ENCODE measurements at places on chromosomes 12 and 14.

- no peak for DNase-seq
Observed at GRCh38 chr14:55297611-55298499, 26.6 kb downstream of the FBXO34 start.

DNA sequence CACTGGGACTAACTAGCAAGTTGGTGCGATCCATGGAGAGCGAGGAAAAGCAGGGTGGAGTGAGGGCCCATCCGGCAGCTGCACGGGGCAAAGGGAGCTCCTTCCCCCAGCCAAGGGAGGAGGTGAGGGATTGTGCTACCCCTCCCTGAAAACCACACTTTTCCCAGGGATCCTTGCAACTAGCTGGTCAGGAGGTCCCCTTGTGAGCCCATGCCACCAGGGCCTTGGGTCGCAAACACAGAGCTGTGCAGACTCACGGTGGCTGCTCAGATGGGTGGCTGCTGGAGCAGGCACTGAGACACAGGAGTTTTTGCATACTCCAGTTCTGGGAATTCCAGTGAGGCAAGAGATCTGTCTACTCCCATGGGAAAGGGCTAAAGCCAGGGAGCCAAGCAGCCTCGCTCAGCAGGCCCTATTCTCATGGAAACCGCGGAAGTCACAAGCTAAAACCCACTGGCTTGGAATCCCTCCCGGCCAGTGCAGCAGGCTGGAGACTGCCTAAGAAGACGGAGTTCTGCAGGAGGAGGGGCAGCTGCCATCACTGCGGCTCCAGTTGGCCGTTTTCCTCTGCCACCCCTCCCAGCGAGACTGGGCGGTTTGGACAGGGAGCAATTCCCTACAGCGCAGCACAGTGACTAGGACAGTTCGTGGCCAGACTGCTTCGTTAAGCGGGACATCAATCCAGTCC, 10.9 kb upstream of the ZNF705A start:
- no peak for DNase-seq

DNA sequence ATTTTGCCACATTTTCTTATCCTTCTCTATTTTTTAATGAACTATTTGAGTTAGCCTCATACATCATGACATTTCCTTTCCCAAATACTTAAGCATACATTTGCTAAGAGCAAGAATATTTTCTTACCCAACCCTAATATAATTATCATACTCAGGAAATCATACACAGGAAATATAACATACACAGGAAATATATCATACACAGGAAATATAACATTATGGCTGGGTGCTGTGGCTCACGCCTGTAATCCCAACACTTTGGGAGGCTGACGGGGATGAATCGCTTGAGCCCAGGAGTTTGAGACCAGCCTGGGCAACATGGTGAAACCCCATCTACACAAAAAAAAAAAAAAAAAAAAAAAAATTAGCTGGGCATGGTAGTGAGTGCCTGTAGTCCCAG, 4.9 kb downstream of the NCKAP1L start:
- no peak for DNase-seq

- DNase-seq = no peak
Observed at GRCh38 chr12:17097674-17098073, 491.7 kb upstream of the LMO3 start.

DNA sequence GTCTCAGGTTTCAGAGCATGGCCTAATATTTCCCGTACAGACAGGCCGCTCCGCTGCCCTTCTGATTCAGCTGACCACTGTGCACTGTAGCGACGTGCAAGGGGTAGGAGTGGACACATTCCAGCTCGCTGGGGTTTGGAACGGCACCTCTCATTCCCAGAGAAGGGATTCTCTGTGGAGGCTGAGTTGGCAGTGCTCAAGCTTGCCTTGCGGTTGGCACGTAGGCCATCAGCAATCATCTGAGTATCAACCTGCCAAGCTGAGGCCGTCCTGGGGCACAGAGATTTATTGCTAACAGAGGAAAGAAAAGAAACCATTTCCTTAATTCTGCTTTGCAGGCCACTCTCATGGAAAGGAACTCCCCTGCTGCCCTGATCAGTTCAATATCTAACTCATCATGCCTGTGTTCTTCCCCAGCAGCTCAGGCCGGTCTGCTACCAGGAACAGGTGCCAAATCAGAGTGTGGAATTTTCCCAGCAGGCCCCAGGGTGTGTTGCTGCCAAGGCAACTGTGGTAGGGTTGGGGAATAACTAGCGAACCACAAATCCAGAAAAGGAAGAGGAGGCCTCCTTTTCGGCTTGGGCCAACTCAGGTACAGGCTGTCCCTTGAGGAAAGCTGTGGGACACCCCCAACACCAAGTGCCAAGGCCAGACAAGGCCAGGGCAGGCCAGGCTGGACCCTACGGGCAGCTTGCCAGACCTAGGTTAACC, 92.5 kb downstream of the SSPN start:
- DNase-seq = no peak

- DNase-seq = no peak
Observed at GRCh38 chr14:61202124-61202523, 79.0 kb downstream of the TMEM30B start.

DNA sequence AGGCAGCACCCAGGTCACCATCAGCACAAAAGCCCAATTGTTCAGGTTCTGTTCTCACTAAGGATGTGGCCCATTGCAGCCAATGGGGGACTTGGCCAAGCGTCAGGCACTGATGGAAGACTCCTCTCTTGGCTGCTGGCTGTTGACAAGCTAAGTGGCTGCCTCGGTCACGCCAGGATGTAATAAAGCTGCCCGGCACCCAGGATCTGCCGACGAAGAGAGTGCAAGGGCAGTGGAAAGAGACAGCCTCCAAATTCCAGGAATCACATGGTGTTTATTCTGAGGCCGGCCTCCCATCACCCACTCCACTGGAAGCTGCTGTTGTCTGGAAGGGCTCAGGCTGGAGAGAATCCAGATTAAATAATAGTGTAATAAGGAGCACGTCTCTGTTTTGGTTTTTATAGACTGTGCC, 451.8 kb upstream of the TBX3 start:
- no peak for DNase-seq

- no peak for DNase-seq
Observed at GRCh38 chr14:88937706-88938105, 113.3 kb downstream of the TTC8 start.

DNA sequence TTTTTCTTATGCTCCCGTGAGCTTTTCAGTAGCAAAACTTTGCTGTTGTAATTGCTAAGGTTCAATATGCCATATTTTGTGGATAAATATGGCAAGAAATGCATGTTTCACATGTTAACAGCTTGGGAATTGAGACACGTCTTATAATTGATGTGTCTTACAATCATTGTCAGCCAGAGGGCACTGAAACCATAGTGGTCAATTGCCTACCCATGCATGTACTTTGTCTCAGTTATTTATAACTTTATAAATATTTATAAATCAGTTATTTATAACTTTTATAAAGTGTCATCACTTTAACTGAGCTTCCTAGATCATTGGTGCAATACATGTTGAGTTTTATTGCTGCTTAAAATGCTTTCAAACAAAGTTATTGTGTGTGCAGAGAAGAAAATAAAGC, 82.0 kb downstream of the CATSPERB start:
- no peak for DNase-seq

GRCh38 chr14:20001863-20002262, at the start of gene OR4Q2:
OR4Q2 (plus strand) TSS chr14:20002163.
- no peak for DNase-seq

- no peak for DNase-seq
Observed at GRCh38 chr14:86935241-86935885, 1057.6 kb downstream of the GALC start.

DNA sequence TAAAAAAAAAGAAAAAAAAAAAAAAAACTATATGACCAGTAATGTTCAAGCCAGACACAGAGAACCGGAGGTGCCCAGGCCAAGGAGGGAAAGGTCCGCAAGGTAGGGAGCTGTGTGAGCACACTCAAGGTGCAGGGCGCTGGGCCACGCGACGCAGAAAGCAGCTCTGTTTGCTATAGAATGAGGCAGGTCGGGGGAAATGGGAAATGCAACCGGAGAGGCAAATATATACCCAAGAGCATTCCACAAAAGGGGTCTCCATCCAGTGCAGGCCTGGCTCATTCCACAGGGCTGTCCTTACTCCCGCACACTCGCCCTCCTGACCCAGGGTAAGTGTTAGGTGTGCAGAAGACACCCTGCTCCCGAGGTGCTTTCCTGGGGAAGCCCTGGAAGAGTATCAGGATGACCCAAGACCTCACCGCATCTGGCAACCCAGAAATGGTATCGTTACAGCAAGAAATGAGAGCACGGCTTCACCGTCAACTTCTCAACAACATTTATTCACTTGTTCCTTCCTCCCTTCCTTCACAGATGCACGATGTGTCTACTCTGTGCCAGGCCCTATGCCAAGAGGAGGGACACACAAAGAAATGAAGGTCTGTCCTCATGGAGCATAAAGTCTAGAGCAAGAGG, 86.4 kb downstream of the BCL11B start:
- DNase-seq = no peak

- DNase-seq = no peak
Observed at GRCh38 chr14:103143506-103143905, 20.2 kb downstream of the TNFAIP2 start.

GRCh38 chr14:21874946-21875345, 201.3 kb upstream of the OR4E1 start:
- DNase-seq = no peak

DNA sequence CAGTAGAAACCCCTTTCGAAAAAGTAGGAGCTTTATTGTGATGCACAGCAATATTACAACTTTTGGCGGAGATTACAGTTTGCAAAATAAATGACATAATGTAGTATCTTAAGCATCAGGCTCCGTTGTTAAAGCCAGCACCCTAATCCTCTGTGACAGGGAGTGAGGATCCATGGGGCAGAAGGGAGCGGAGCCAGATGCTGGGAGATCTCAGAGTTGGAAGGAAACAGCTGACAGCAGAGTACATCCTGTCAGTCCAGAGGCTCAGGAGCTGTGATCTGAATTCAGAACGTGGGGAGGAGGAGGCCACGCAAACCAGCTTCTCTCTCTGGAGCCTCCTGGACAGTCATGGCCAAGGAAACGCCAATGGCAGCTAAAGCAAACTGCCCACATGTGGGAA, 55.7 kb downstream of the TMTC1 start:
- DNase-seq = no peak

DNA sequence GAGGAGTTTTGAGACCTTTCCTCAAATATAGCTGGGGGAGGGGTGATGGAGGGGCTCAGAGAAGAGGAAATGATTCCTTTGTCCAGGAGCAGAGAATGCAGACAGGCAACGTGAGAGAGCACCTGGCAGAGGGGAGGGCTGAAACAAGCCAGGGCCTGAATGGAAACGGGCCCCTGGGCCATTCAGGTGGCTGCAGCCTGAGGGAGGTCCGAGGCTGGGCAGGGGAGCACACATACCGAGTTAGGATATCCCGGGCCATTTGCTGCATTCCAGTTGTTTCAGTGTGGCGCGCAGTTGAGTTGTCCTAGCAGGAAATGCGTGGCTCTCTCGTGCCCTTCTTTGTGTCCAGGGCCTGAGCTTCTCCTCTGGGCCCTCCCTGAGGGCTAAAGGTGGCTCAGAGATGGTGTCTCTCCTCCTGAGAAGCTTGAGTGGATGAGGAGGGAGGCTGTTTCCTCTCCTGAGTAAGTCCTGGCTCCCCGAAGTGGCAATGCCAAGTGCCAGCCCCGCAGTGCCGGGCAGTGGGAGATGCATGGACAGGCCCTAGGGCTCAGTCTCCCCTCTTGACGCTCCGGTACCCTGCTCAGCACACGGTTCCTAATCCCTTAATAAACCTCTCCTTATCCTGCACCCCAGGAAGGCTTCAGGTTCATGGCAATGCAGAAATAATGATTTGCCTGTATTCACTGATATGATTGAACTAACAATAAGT, 85.5 kb upstream of the VRK1 start:
- DNase-seq = no peak

All from stimulated activated naive CD4-positive, alpha-beta T cell treated with Interleukin-2 at 50 U/mL for 16 hours (primary cell).